ENCODE measurements at places on chromosomes 2 and 18. TPM values are rescaled to one million over a fixed set of nuclear protein-coding genes. Genes with fewer than 3 reads are reported as not detected.

The LYG2 gene
- total RNA-seq = not detected

The SLC19A3 gene
- 1.0 TPM for total RNA-seq

The MAPK4 gene
- 0.16 TPM for total RNA-seq

The IL1R1 gene
- total RNA-seq = 30.5 TPM

The NAT8 gene
- not detected for total RNA-seq

The UGT1A6 gene
- not detected for total RNA-seq

The TMEM37 gene
- total RNA-seq = 9.8 TPM

The NEB gene
- total RNA-seq = 1.9 TPM

The COL4A4 gene
- total RNA-seq = 0.91 TPM

The IL18R1 gene
- total RNA-seq = 3.1 TPM

The FOXI3 gene
- total RNA-seq = not detected

The HAAO gene
- 2.7 TPM for total RNA-seq

The GPR35 gene
- total RNA-seq = not detected

The VWA3B gene
- not detected for total RNA-seq

The EFR3B gene
- 0.78 TPM for total RNA-seq

The MROH2A gene
- not detected for total RNA-seq

The EML6 gene
- not detected for total RNA-seq

The LYPD6 gene
- total RNA-seq = not detected

The GPR17 gene
- not detected for total RNA-seq

The PHLPP1 gene
- 5.6 TPM for total RNA-seq

The IHH gene
- not detected for total RNA-seq

The DLX1 gene
- not detected for total RNA-seq

The LRRC30 gene
- not detected for total RNA-seq

The CD8A gene
- total RNA-seq = not detected

The SGO2 gene
- total RNA-seq = 9.1 TPM

The CIDEA gene
- total RNA-seq = not detected

The NYAP2 gene
- under 0.01 TPM for total RNA-seq

The KRCC1 gene
- 15.6 TPM for total RNA-seq

The CTIF gene
- total RNA-seq = 14.9 TPM

The PLB1 gene
- not detected for total RNA-seq

The CROCC2 gene
- not detected for total RNA-seq

The TNP1 gene
- total RNA-seq = not detected

The KIAA2012 gene
- total RNA-seq = not detected

The MOCOS gene
- total RNA-seq = 1.4 TPM

The SERPINB12 gene
- not detected for total RNA-seq

The IL36B gene
- total RNA-seq = not detected

The UGT1A8 gene
- total RNA-seq = not detected

The POTEC gene
- total RNA-seq = not detected

The C2orf81 gene
- 2.1 TPM for total RNA-seq

The SLC38A11 gene
- total RNA-seq = not detected

The RGPD4 gene
- not detected for total RNA-seq

The POLE4 gene
- total RNA-seq = 21.1 TPM

The LTBP1 gene
- total RNA-seq = 334 TPM

The CYP26B1 gene
- 0.08 TPM for total RNA-seq

The ABCB6 gene
- total RNA-seq = 17.9 TPM

All from epithelial cell of alveolus of lung (primary cell).